ENCODE measurements at places on chromosomes 13 and 19.

DNA sequence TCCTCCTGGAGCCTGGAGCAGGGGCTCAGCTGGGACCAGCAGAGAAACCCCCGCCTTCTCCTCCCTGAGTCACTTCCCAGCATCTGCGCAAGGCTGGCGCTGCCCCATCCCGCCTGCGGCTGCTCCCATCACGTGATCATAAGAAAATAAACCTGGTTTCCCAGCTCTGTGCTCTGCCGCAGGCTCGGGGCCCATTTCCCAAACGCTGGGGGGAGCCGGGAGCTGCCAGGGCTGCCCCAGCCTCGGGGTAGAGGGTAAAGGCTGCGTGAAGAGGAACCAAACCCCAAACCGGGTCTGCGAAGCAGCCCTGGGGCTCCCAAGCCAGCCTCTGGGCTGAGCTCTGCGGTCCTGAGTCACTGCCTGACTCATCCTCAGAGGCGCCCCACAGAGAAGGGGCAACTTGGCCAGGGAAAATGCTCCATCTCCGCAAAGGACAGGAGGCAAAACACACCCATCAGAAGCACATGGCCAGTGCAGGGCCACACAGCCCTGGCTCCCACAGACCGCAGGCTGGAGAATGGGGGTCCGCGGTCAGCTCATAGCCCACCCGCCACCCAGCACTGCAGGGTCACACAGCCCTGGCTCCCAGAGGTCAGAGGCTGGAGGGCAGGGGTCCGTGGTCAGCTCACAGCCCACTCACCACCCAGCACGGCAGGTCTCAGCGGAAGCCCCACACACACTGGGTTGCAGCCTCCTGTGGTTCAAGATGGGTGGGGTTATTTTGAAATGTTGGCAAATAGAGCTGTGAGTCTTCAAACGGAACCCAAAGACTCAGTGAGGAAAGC is 67.1 kb downstream of the RASA3 start:
- DNase-seq, result peak; percentile 47

DNA sequence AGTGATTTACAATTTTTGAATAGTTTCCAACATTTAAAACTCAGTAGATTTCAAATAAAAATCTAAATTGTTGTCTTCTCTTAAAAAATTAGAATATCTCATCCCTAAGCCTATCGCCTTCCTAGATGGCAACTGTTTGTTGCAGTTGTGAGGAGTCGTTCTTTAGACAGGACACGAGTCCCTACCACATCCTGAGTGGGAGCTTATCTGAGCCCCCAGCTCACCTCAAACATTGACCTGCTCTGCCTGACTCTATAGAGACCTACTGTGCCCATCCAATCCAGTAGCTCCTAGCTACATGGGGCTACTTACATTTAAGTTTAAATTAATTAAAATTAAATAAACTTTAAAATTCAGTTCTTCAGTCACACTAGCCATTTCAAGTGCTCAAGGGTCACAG is 434.7 kb downstream of the FOXO1 start:
- no peak for DNase-seq

GRCh38 chr19:55632463-55632834 is 8.1 kb upstream of the ZNF784 start:
- peak; percentile 96 for DNase-seq

DNA sequence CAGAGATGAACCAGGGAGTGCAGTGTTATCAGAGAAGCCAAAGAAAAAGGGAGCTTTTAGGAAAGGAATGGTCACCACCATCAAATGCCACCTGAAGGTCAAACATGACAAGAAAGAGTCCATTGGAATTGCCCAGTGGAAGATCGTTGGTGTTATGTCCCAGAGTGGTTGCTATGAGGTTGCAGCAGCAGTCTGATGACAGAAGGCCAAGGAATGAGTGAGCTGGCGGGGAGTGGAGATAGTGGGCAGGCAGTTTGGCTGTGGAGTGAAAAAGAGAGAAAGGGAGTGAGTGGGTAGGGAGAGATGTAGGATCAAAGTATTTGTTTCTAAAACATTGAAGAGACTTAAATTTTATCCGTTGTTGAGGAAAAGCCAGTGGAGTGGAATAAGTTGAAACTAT is 117.4 kb upstream of the WASF3 start:
- DNase-seq, result no peak

DNA sequence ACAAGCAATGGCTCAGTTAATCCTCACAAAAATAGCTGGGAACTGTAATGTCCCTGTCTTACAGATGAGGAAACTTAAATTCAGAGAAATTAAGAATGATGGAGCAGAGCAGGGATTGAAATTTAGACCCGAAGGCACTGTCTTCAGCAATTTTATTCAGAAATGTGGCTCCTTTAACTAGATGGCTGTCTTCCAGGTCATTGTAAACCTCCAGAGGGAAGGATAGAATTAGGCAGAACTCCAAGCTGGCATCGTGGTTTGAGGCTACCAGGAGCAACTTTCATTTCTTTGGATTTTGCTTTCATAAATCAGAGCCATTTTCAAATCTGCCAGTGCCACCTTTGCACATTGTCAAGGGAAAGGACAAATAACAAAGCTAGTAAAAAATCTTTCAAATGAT is 339.0 kb downstream of the DCT start:
- no peak for DNase-seq

DNA sequence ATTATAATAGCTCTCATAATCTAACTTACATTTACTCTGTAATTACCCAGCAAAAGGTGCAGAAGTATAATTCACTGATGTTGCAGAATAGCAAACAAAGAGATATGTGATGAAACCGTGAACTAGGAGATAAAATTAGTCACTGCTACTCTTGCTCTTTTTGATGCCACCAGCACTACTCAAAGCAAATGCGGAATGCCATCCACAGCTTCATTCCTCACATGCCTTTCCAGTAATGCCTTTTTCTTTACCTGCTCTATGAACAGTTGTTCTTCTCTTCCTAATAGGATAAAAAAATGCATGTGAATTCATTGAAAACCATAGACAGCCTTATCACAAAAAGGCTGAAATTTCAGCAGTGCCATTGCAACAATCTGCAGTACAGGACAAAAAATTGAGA is 1129.5 kb downstream of the DIAPH3 start:
- no peak for DNase-seq

DNA sequence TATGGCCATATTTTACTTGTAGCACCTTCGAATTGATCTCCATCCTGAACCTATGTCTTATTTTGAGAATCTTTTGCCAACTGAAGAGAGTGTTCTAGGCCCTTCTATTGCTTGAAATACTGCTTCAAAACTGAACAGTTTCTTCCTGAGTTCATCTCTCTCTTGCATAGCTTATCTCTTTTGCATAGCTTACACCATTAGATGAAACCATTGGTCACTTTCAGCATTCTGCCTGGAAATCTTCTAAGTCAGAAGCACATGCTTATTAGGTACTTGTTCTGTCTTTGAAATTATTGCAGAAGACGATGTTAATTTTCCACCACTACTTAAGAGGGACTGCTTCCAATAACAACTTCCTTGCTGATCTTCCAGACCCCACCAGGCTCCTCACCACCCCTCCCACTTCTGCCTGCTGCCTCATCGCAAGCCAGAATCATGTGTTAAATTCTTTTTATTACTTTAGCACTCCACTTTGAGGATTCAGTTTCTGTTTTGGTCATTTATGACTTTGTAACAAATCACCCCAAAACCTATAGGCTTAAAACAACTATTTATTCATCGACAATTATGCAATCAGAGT is 122.4 kb upstream of the MAB21L1 start:
- DNase-seq, result no peak

DNA sequence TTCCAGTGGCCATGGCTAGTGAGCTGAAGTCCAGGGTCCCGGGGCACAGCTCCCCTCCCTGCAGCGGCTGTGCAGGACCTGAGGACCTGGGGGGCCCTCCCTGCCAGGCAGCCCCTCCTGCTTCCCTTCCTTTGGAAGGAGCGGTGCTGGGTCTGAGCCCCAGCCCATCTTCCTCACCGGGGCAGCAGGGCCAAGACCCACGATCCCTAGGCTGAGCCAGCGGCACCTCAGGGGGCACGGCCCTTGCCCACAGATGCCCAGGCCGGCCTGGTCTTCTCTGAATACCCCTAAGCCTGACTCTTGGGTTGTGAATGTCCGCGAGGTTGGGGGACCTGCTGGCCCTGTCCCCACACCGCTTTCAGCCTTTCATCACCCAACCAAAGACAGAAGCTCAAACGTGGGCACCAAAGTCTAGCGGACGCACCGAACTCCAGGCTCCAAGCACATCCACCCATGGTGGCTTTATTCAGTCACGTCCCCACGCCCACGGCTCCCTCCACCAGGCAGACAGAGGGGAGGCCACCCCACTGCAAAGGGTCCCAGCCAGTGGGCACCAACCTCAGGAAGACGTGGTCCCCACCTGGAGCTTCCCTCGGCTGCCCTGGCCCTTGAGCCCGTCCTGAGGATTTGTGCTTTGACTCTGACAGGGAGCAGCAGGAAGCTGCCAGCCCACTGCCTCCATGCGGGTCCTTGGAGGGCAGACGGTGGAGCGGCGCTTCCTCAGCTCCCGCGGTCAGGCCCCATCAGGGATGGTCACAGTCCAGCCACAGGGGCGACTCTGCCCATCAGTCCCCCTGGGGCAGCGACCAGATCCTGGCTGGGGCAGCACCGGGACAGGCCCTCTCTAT is 8.3 kb upstream of the MEX3D start:
- DNase-seq, result no peak

DNA sequence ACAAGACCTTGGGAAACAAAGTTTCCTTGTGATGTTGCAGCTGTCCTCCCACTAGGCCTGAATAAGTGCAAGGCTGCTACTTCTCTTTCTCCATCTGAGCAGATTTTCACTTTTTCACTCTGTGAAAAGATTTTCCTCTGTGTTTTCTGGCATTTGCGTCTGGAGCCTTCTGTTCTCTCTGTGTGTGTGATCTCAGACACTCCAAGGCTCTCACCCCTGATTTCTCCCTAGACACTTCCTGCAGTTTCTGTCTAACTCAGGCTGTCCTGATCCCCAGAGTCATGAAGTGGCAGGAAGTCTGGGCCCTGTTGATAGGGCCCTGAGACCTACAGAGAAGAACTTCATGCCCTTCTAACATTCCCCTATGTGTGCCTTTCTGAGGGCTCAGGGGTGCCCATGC is 37.2 kb downstream of the SIGLEC7 start:
- DNase-seq, result no peak

GRCh38 chr19:4930664-4931063 is 21.4 kb downstream of the UHRF1 start:
- no peak for DNase-seq

DNA sequence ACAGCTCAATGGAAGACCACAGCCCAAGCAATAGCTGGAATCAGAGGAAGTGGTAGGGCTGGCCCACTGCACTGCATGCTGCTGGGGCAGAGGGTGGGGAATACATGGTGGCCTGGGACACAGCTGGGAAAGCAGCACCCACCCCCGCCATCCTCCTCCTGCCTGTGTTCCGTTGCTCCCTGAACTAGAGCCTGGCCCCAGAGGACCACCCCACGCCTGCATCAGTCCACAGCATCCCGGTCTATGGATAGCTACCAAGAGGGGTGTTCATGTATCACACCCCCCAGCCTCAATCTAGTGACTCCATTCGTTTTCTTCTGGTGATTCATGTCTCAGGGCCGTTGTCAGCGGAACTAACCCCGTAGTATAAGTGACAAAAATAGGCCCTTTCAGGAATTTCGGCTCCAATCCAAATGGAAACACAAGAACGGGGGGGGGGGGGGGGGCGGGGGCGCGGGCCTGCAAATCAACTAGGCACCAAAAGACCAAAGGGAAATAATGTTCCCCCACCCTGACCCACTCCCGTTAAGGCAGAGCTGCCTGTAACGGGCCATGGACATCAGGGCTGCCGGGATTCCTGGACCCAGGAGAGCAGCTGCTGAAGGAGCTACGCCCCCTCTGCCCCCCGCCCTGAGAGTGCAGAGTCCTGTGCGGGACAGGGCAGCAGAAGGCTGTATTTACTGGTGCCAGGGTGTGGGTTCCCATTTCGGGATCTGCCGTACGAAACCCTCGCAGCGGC is 18.9 kb upstream of the EPHX3 start:
- no peak for DNase-seq

DNA sequence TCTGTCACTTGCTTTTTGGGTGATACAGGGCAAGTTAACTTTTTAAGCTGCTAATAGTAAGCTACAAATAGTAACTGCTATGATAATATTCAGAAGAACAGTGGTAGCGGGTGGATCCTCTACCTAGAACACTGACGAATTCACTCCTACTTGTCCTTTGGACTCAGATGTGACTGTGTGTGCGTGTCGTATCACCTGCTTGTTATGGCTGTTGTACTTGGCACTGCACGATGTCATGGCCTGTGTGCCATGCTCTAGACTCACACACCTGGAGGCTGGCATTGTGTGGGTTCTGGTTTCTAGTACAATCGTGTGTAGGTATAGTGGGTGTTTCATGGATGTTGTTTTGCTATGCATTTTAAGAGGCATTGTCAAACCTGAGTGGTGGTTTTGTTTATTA is 130.8 kb downstream of the ATP8A2 start:
- DNase-seq, result no peak

DNA sequence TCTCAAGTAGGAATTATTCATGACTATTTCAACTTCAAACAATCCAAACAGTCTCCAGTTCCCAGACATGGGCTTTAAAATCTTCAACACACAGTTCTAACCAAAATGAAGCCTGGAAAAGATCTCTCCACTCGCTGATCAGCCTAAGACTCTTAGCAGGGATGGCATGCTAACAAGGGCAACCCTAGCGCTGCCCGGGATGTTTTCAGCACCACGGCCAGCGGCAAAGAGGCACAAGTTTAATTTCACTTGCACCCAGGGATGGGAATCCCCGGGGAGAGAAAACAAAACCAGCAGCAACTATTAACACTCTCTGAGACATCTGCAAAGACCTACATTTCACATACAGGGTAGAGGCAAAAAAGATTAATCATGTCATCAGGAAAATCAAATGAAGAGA is 43.0 kb downstream of the CACNA1A start:
- no peak for DNase-seq

- DNase-seq, result no peak
Observed at GRCh38 chr19:48483301-48483700, 14.1 kb downstream of the CYTH2 start.

- DNase-seq, result no peak
Observed at GRCh38 chr13:98413796-98414195, 163.1 kb downstream of the STK24 start.

DNA sequence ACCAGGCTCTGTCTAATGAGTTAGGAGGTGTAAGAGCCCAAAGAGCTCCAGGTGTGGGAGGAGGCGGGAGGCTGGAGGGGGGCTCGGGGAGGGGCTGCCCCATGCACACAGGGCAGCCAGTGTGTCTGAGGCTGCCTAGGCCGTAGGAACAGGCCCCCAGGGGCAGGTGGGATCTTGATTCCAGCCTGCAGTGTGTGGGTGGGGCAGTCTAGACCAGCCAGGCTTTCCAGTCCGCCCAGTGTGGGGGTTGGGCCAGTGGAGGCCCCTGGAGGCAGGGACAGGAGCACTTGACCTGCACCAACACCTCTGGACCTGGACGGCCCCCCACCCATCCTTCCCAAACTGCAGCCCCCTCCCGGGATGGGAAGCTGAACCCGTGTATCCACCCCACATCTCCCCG is 5.4 kb upstream of the CAMSAP3 start:
- DNase-seq, result no peak

- no peak for DNase-seq
Observed at GRCh38 chr19:2274931-2275535, 6.9 kb downstream of the PEAK3 start.

GRCh38 chr13:50745542-50746115 is 97.9 kb downstream of the DLEU7 start:
- DNase-seq, result no peak

All from GM12864 (cell line).